ENCODE measurements at places on chromosomes 2 and 18. TPM values are rescaled to one million over a fixed set of nuclear protein-coding genes. Genes with fewer than 3 reads are reported as not detected.

Gene RUFY4
- total RNA-seq = not detected

GRCh38 chr18:26574958-26575864 lies 26.9 kb upstream of the KCTD1 start:
- H3K36me3 ChIP-seq = no peaks in the 10 kb centered on the region
- no peak for DNase-seq
- H3K4me1 ChIP-seq = no peaks in the 10 kb centered on the region

DNA sequence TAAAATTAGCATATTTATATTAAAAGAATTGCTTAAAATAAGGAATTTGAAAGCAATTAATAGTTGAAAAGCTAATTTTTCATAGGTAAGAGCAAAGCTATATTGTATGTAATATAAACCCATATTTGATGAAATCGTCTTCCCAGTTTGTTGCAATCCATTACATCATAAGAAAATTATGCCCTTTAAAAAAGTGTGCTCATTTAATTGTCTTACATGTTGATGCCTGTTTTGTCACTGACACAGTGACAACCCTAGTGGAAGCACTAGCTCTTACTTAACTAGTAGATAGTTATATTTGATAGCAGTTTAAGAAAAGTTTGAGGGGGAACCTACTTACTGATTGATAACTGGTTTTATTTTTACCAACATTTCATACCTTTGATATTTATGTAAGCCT lies 30.0 kb upstream of the IL18RAP start:
- no peak overlapping the region for H3K4me3 ChIP-seq
- no peak for DNase-seq
- H3K27ac ChIP-seq = no peak overlapping the region
- H3K4me1 ChIP-seq = no peaks in the 10 kb centered on the region

DNA sequence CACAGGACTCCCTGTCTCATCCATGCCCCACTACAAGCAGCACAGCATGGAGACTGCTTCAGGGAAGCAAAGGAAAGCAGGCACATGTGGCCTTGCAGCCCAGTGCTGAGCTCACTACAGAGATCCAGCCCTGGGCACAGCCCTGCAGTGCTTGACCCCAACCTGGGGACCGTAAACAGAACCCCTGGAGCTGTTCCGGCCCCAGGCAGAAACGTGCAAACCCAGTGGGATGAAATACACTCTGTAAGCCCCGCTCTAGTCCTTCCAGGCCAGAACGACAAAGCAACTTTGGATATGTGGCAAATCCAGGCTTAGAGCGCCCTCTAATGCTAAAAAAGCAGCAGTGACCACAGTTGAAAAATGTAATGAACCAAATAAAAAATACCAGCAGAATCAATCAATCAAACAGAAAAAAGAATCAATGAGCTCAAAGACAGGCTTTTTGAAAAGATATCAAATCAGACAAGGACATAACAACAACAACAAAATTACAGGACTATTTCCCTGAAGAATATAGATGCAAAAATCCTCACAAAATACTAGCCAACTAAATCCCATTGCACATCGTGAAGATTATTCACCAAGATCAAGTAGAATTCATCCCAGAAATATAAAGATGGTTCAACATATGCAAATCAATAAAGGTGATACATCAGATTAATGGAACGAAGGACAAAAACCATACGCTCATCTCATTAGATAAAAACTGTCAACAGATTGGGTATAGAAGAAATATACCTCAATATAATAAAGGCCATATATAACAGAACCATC lies 45.6 kb downstream of the ZNF519 start:
- H3K36me3 ChIP-seq = no peaks in the 10 kb centered on the region
- H3K4me3 ChIP-seq = no peak overlapping the region
- no peaks in the 10 kb centered on the region for H3K4me1 ChIP-seq
- DNase-seq = no peak
- no peak overlapping the region for H3K27ac ChIP-seq
- no peaks in the 10 kb centered on the region for H3K27me3 ChIP-seq

- DNase-seq = no peak
- H3K27me3 ChIP-seq = peaks cover 7% of the 10 kb centered on the region
- H3K4me1 ChIP-seq = peaks cover 19% of the 10 kb centered on the region
- no peaks in the 10 kb centered on the region for H3K36me3 ChIP-seq
- peak overlapping the region; percentile 54 for H3K4me3 ChIP-seq
Measured at GRCh38 chr2:120313695-120314615, 32.0 kb upstream of the INHBB start.

DNA sequence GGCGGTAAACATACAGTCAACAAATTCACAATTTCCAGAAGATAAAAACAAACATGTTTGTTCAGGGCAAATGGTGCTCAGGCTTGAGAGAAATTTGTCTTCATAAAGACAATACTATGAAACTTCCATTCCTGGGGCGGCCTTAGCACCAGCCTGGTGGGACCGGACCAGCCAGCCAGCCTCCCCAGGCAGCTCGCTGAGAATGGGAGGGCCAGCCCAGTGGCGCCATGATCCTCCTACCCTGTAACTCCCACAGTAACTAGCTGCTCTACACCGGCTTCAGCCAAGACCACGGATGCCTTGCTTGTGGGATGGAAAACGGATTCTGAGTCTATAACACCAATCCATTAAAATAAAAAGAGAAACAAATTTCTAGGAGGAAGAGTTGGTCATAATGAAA lies 24.2 kb upstream of the FHOD3 start:
- H3K27me3 ChIP-seq = no peaks in the 10 kb centered on the region
- H3K4me3 ChIP-seq = no peak overlapping the region
- no peaks in the 10 kb centered on the region for H3K4me1 ChIP-seq
- no peaks in the 10 kb centered on the region for H3K36me3 ChIP-seq
- DNase-seq = no peak

DNA sequence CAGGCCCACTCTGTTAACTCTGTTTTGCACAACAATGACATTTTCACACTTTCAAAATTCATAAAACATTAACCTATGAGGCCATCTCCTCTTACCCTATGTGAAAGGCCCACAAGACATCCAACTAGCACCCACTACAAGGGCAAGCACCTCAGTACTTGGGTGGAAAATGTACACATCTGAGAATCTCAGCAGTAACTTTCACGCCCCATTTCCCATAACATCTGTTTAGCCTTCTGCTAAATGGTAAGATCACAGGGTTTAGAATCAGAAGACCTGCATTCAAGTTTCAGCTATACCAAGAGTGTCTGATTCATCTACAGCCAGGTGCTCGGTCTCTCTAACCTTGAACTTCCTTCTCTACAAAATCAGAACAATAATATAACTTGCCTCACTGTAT lies 89.2 kb downstream of the SP100 start:
- DNase-seq = no peak
- no peak overlapping the region for H3K4me3 ChIP-seq
- no peaks in the 10 kb centered on the region for H3K27me3 ChIP-seq
- H3K4me1 ChIP-seq = no peaks in the 10 kb centered on the region
- no peaks in the 10 kb centered on the region for H3K36me3 ChIP-seq
- H3K27ac ChIP-seq = no peak overlapping the region

All from Peyer's patch (tissue), 4 donors.